Activated T-cell treated with anti-CD3 and anti-CD28 coated beads, Interleukin-2, amount 50 U/mL, for 1 hour (primary cell): ENCODE measurements at places on chromosomes 2 and 18.
A peak's percentile ranks its signal among the peaks of the same experiment; 100 is the strongest.

- no peak for DNase-seq
These were observed 108.3 kb downstream of the MGAT5 start for GRCh38 chr2:134362152-134362668.

GRCh38 chr18:12031846-12032245 is 50.5 kb downstream of the IMPA2 start:
- no peak for DNase-seq

- no peak for DNase-seq
These were observed 1474.1 kb upstream of the SLC39A10 start for GRCh38 chr2:194182888-194183287.

DNA sequence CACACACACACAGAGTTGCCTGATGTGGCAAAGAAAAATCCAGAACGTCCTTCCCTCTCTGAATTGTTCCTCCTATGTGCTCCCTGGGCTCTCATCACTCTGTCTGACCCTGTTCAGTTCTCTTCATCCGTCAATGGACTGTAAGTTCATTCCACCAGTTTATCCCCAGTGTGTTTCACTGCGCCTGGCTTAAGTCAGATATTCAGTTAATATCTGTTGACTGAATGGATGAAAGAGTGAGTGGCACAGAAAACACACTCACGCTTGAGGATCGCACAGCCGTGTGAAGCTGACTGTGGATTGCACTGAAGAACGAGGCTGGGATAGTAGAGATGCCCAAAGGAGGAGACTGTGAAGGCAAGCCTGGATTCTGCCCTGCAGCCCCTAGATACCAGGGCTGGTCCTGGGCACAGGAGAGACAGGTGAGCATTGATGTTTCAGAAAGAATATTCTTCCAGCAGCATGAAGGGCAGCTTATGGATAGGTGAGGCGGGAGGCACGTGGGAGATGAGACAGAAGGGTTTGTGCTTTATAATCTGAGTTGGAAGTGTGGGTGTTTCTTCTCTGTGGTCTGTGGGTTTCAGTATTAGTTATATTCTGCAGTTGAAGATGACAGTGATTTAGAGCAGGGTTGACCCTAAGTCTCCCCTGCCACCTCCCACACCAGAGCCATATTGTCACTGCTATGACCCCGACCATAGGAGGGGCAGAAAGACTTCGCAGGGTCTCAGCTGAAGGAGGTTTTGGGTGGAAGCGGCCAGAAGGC is 129.9 kb downstream of the SOCS6 start:
- DNase-seq: no peak

- no peak for DNase-seq
These were observed 426.7 kb upstream of the MYT1L start for GRCh38 chr2:2757764-2758163.

DNA sequence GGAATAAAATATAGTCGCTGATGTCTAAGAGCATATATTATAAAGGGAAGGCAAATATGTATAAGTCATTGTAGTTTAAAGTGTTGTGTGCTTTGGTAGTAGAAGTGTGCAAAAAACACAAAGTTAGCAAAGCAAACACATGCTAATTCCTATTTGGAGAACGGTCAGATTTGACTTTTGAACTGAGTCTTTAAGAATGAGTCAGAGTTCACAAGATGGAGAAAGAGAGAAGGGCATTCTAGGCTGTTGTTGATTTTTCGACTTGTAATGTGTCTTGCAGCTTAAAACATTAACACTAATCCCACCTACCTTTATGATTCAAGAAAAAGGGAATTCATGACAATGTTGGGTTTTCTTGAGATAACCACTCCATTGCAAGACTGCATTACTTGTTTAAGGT is 98.1 kb downstream of the CRIM1 start:
- no peak for DNase-seq

- DNase-seq: no peak
These were observed 501.8 kb upstream of the RAB12 start for GRCh38 chr18:8107426-8107825.

DNA sequence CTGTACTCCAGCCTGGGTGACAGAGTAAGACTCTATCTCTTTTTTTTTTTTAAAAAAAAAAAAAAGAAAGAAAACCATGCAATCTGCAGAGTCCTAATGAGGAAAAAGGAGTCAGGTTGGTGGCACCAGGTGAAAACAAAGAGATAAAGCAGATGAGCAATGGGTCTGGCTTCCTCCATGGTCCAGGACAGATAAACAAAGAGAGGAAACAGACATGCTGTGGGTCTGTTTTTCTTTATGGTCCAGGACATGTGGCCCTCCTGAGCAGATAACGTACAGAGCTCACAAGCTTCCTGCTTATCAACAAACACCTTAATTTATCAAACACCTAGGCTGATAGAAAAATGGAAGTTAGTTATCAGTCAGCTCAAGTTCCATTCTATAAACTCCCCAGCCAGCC is 24.4 kb upstream of the TUBB6 start:
- no peak for DNase-seq

GRCh38 chr2:168517816-168518215 is 61.7 kb downstream of the CERS6 start:
- no peak for DNase-seq

GRCh38 chr2:207260947-207261346 is 95.2 kb upstream of the KLF7 start:
- no peak for DNase-seq

DNA sequence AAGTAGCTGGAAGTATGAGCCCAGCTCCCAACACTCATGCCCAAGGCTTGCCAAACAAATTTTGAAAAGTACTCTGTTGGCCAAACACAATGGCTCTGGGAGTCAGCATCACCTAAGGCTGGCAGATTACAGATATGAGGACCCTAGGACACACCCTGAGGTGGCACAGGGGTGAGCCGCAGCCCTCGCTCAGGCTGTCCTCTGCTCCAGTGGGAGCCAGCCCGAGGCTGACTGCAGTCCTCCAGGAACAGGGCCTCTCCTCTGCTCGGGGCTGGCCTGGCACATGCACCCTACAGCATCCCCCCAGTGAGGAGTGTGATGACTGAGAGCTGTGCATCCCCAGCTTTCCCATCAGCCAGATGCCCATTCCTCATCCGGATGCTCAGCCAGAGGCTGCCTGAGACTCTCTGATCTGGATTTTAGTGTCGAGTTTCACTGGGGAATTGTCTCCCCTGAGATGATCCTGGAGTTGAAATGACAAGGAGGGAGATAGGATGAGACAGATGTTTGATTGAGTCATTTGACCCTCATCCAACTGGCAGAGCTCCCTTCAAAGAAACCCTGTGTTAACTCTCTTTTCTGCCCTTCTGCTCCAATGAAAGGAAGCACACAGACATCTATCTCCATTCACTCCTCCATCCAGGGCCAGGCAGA is 269.3 kb upstream of the NCKAP5 start:
- no peak for DNase-seq

DNA sequence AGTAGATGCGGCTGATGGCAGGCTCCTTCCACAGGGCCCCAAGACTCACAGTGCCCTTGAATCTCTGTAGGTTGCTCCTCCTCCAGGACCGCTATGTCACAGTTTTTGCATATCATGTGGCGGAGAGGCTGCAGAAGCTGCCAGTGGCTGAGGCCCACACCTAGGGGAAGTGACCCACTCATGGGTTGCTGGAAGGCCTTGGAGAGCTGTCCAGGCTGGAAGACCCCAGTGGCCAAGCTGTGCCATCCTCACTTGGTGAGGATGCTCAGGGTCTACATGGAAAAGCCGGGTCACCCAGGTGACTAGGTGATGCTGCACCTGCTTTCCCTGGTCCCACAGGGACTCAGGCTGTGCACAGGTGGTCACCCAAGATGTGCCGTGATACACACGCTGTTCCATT is 90.6 kb downstream of the SEPTIN10 start:
- no peak for DNase-seq

DNA sequence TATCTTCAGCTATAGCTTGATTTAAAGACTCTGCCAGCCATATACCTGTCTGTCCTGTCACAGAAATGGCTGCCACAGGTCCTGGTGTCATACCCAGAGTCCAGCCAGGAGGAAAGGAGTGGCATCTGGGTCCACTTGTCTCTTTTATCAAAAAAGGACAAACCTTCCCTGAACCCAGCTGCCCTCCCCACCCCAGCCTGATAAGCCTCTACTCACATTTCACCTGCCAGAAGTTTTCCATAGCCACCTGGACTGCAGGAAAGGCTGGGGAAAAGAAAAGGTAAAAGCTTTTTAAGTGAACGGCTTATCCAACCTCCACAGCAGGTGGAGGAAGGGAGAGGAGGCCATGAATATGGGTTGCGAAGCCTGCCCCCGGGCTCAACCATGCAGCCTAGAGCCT is 32.8 kb downstream of the TMEM163 start:
- DNase-seq: no peak

DNA sequence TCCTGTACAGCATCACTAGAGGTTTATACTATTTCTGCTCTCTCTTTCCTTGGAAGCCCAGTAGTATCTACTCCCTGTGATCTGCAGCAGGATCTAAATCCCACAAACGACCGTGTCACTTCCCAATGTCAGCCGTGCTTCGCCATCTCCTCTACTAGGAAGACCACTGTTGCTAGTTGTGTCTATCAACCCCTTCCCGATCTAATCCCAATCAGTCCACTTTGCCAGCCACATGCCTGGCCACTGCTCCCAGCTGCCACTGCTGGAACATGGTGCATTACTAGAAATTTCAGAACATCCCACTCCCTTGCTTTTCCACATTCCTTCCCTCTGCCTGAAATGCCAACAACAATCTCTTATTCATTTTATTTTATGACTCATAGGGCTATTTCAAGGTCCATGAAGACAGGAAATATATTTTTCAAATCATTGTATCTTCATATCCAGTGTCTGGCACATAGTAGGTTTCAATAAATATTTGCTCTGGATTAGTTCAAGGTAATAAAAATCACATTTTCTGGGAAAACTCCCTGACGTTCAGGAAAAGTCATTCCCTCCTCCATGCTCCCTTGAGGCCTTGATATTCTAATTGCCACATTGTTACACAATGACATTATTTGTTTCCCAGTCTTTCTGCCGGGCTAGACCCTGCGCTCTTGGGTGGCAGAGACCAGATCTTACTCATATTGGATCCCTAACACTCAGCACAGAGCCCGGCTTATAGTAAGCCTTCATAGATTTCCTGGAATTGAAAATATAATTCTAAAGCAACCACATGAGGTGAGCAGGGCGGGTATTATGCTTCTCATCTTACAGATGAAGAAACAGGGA is 2.1 kb upstream of the TRIB2 start:
- DNase-seq: no peak

GRCh38 chr2:136909777-136910176 is 144.4 kb downstream of the THSD7B start:
- no peak for DNase-seq

- no peak for DNase-seq
These were observed 132.6 kb upstream of the RBBP8 start for GRCh38 chr18:22800551-22800951.

DNA sequence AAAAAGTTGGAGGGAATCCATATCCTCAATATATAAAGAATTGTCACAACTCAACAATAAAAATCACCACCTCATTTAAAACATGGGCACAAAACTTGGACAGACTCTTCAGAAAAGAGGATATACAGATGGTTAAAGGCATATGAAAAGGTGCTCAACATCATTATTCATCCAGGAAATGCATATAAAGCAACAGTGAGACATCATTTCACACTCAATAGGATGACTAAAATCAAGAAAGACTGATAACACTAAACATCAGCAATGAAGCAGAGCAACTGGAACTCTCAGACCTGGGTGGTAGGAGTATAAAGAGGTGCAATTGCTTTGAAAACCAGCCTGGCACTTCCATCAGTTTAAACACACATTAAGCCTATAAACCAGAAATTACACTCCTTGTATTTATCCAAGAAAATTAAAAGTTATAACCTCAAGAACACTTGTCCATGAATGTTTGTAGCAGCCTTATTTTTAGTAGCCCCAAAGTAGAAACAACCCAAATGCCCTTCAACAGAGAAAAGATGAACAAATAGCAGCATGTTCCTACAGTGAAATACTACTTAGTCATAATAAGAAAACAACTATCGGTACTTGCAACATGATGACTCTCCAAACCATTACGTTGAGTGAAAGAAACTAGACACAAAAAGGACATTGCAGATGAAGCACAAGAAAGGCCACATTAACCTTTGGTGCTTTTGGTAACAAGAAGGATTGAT is 79.1 kb upstream of the TANC1 start:
- DNase-seq: no peak

DNA sequence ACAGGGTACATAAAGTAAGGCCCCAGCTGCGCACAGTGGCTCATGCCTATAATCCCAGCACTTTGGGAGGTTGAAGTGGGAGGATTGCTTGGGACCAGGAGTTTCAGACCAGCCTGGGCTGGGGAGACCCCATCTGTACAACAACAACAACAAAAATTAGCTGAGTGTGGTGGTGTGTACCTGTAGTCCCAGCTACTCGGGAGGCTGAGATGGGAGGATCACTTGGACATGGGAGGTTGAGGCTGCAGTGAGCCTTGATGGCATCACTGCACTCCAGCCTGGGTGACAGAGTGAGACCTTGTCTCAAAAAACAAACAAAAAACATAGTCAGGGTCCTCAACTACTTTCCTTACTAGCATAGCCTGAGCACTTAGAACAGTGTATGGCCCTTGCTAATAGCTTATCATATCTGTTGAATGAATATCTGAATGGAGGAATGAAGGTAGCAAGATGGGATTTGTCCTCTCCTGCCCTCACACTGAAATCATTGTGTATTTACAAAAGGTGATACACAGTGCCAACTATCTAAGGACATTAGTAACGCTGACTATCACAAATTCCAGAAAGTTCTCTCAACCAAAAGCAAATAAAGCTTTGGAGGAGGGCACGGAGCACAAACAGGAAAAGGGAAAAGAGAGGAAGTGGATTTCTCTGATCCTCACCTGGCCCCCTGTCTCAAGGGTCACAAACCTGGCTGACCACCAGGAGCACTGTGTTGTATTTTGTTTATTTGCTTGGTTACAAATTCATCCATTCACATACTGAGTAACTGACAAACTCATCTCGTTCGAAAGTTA is 38.1 kb downstream of the L3MBTL4 start:
- no peak for DNase-seq

DNA sequence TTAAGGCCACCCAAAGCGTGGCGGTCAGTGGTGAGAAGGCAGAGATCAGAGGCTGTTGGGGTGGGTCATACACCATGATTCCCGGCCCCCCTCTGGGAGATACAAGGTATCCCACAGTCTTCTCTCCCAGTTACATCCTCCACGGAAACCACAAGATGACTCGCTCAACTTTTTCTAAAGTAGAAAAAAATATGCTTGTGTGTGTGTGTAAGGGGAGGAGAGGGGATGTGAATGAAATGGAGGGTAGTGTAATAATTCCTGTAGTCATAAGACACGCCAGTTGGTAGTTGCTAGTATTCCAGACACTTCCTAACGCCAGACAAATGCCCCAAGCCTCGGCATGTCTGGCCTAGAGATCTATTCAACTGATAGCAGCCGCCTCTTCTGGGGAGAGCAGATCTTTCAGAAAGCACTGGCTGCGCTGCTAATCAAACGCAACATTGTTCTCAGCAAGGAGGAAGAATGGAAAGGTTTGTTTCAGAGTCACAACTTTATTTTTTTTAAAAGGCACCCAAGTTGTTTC is 143.5 kb downstream of the TGIF1 start:
- DNase-seq: peak; percentile 62

DNA sequence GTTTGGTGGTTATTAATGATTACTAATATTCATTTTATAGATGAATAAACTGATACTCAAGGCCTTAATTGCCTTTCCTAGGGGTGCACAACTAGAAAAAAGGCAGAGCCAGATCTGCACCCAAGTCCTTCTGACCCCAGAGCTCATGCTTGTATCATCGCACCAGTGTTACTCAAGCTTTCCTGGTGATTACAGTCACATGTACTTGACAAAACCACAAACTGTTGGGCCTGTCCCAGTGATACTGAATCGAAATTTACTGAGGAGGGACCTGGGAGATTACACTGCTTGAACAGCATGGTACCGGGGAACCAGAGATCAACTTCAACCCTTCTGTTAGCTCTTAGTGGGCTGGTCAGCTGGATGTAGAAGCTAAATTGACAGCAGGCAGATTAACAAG is 33.7 kb downstream of the FASTKD2 start:
- no peak for DNase-seq

GRCh38 chr2:8518979-8519668 is 162.7 kb upstream of the ID2 start:
- no peak for DNase-seq
